ENCODE measurements at places on chromosomes 12 and 14. TPM values are rescaled to one million over a fixed set of nuclear protein-coding genes. Genes with fewer than 3 reads are reported as not detected.

Gene DYRK4
- total RNA-seq, result 26.3 TPM

Gene ACRBP
- total RNA-seq, result 0.99 TPM

Gene SVOP
- total RNA-seq, result 0.30 TPM

- DNase-seq, result no peak
Observed at GRCh38 chr14:51844081-51844881, 16.1 kb upstream of the GNG2 start.

- no peak for DNase-seq
Observed at GRCh38 chr14:38121320-38122020, 86.2 kb upstream of the SSTR1 start.
